T-helper 9 cell (primary cell): ENCODE measurements at places on chromosomes 3 and 15.

DNA sequence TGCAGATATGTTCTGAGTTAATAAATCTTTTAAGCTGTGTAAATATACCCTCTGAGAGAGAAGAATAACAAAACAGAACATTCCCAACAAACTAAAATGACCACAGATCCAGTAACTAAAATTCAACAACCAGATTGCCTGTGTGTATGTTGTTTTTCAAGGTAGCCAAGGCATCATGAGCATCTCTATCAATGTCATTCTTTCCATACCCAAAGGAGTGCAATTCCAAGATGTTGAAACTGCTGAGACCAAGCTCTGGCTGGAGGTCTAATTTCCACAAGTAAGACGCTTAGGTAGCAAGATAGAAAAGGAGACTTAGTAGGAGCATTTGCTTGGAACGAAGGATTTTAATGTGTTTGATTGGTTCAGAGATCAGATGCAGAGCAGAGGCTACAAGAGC, 276.3 kb downstream of the RBMS3 start:
- DNase-seq = no peak

GRCh38 chr3:184588776-184589175, 27.2 kb downstream of the EPHB3 start:
- no peak for DNase-seq

- DNase-seq = no peak
These were observed 183.6 kb downstream of the POLQ start for GRCh38 chr3:121362035-121362734.

DNA sequence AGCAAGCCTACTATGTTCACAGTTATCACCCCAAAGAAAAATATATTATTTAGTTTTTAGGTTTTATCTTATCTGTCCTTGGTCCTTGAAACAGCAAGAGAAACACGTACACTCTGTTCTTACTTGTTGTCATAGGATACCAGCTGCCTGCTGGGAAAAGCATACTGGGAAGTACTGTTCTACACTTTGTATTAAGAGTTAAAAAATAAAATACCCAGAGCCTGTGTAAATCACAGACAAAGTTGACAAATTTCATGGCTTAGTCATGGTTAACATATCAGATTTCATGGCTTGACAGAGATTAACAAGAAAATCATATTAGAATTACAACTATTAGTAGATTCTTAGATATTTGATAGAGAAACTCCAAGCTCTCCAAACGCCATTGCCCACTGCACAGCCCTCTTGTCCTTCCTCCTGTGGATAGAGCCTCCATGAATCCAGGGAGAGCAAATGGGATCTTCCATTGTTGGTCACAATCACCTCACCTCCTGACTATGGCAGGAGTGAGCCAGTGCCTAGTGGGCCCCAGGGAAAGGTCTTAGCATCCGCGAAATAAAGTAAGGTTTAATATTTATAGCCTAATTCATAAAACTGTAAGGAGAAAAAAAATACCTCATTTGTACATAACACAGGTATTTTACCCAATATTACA, 128.1 kb upstream of the WNT5A start:
- no peak for DNase-seq

DNA sequence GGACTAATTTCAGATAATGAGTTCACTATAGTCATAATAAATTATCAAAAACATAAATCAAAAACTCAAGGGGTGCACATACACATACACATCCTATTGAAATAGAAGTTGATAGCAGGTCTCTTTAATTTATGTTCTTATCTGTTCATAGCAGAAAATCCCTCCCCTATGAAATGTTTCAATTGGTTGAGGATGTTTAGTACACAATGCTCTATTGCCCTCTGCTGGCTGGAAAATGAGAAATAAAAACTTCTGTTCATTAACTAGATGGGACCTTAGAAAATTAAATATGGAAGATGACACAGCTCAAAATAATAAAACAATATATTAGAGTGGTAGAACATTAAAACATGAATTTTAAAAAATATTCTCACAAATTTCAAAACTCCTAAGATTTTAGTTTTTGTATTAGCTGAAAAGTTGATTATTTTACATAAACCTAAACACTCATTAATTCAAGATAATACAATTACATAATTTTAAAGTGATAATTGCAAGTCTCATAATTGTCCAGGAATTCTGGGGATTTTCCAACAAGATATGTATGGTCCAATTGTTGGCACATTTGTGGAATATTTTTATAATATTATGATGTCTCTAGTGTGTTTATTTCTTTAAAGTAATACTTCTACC, 735.0 kb downstream of the ROBO1 start:
- no peak for DNase-seq
